Heart left ventricle (tissue), 16 donors: ENCODE measurements at places on chromosomes 1 and 21. TPM values are rescaled to one million over a fixed set of nuclear protein-coding genes. Genes with fewer than 3 reads are reported as not detected.

Gene ODR4
- 15.5 TPM for total RNA-seq

Gene PACC1
- 3.0 TPM for total RNA-seq

Gene LCE6A
- total RNA-seq, result not detected

GRCh38 chr1:179156708-179157107 lies 72.8 kb downstream of the ABL2 start:
- DNase-seq, result no peak

GRCh38 chr1:153667439-153667838 lies 3.4 kb downstream of the ILF2 start:
- DNase-seq, result no peak

- DNase-seq, result no peak
These were observed 1544.1 kb downstream of the PLA2G4A start for GRCh38 chr1:188372821-188373220.

DNA sequence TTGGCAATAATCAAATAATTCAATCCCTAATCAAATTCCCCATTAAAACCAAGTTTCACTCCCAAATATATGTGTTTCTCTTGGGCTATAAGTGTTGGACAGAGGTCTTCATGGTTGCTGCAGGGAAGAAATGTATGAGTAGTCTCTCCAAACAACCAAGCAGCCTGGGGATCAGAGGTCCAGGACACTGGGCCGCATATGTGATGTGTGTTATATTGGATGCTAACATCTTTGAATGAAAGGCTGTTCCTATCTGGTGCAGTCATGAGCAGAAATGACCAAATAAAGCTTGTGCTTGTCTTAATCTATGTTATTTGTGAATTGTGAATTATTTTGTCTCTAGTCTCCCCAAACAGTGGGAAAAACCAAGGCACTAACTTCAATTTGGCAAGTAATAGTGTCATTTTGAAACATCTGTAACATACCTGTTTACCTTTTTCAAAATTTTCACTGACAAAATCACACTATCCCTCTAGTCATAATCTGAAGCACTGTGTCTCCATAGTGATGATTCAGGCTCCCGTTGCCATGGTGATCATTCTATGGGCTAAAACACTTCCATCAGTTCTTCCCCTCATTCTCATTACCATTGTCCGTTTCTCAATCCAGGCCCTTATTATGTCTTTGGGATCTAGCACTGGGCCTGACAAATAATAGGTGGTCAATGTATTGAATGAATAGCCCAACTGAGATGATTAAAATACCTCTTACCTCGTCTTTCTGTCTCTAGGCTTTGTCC lies 12.5 kb upstream of the TADA1 start:
- DNase-seq, result no peak

- no peak for DNase-seq
These were observed 75.5 kb downstream of the KIRREL1 start for GRCh38 chr1:158068918-158069317.

DNA sequence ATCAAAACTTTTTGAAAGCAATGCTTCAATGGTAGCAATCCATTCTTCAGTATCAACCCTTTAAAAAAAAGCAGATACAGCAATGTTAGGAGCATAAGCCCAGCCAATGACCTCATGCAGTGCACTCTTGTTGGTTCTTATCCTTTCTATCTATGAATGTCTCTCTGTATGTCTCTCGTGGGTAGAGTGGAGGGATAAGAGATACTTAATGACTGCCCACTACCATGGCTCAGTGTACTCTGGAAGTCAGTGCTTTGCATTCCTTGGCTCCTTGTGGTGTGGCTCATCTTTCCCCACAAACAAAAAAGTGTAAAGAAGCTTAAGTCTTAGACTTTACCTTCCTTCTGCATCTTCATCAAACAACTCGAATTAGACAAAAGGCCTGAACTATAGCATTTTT lies 50.3 kb downstream of the PCSK9 start:
- no peak for DNase-seq
